ENCODE measurements at places on chromosomes 3 and 15.

DNA sequence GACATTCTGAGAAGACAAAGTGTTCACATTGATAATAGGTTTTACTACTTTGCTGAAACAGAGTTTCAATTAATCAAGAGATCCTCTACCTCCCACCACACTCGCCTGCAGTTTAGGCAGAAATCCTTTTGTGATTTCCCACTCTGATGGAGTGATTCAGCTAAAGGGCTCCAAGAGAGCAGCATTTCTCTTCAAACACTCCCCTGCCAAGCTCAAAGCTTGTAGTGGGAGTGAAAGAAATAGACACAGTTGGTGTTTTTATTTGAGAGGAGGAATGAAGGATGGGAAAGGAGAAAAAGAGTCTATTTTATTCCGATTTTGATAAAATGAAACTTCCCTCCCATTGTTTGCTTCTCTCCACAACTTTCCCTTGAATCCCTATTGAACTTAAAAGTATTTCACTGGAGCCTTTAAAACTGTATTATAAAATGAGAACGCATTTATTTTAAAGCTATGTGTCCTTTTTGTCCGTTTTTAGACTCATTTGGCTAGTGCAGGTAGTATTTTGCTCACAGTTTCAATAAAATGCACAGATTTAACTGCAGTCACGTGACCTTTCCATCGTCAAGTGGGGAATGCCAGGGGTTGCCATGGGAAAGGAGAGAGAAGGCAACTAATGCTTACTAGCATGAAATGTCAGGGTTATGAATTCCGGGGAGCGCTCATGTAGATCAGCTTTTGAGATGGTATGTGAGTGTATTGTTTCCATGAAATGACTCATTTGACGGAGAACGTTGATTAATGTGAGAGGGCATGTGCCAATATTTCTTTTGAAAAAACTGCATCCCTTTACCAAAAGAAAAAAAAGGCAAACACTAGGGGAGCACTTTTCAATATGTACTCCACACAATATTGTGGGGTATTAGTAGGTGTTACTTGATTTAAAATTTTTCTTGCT, 7.7 kb upstream of the OSBPL11 start:
- H3K27ac ChIP-seq: no peak overlapping the region
- H3K4me3 ChIP-seq: no peak overlapping the region
- H3K27me3 ChIP-seq: no peaks in the 10 kb centered on the region
- no peaks in the 10 kb centered on the region for H3K36me3 ChIP-seq
- DNase-seq: no peak

- no peaks in the 10 kb centered on the region for H3K27me3 ChIP-seq
- H3K4me1 ChIP-seq: no peaks in the 10 kb centered on the region
- no peaks in the 10 kb centered on the region for H3K36me3 ChIP-seq
- no peak overlapping the region for H3K27ac ChIP-seq
Measured at GRCh38 chr3:184505076-184505878, 56.3 kb upstream of the EPHB3 start.

DNA sequence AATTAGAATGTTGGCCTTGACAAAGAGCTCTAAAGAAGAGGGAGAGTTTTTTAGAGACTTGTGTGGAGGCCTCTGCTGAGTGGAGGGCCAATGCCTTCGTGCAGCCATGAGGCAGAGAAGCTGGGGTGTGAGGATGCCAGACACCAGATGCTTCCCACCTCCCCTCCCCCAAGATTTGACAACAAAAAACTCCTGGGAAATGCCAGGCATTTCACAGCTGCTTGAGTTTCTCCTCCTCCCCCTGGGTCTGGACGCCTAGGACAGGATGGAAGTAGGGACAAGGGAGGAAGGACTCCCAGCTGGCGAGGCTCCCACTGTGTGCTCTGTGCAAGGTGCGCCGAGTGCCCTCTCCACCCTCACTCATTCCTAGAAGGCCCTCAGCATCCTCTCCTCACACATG, 20.1 kb downstream of the TGM4 start:
- no peaks in the 10 kb centered on the region for H3K36me3 ChIP-seq
- H3K27ac ChIP-seq: no peak overlapping the region
- H3K4me3 ChIP-seq: no peak overlapping the region
- H3K4me1 ChIP-seq: no peaks in the 10 kb centered on the region
- no peak for DNase-seq

DNA sequence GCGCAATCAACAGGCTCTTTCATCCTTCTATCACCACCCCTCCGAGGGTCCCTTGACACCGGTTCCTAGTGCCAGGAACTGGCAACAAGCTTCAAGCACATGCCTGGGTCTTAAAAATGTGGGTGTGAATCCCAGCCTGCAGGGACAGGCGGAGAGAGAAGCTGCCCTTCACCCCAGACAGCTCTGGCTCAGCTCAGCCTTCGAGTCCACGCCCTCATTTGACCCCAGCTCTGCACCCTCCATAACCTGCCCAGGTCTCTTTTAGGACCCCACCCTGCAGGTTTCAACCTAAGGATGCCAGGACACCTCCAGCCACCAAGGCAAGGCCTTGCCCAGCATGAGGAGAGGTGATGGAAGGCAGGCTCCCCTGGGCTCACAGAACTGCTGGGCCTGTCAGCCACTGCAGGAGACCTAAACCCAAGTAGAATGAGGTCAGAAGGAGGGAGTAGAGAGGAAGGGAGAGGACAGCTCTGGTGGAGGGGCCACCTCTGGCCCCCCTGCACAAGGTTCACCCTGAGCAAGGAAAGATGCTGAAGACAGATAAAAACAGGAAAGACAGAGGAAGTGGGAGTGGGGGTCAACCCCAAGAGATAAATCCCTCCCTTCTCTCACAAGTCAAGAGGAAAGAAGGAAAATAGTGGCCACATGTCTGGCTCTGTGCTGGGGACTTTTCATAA, 2.6 kb upstream of the LOXL1 start:
- H3K27ac ChIP-seq: no peak overlapping the region
- H3K27me3 ChIP-seq: no peaks in the 10 kb centered on the region
- no peak overlapping the region for H3K4me3 ChIP-seq
- no peaks in the 10 kb centered on the region for H3K36me3 ChIP-seq
- peaks cover 6% of the 10 kb centered on the region for H3K4me1 ChIP-seq

DNA sequence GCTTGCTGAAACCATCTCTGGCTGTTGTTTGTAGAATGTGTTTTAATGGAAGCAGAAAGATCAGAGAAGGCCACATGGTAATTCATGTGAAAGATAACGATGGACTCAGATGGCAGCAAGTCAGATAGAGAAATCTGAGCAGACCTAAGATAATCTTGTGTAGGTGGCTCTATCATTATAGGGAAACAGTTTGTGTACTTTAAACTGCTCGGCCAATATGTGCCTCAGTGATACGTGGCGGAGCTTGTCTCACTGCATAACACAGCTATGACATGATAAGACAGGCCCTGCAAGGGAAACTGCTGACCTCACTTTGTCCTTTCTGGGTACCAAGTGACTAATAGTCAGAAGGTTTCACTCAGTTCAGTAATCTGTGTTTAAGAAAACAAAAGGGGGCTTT, 51.0 kb downstream of the MME start:
- H3K27ac ChIP-seq: no peak overlapping the region
- H3K4me3 ChIP-seq: no peak overlapping the region
- H3K4me1 ChIP-seq: no peaks in the 10 kb centered on the region
- no peak for DNase-seq

DNA sequence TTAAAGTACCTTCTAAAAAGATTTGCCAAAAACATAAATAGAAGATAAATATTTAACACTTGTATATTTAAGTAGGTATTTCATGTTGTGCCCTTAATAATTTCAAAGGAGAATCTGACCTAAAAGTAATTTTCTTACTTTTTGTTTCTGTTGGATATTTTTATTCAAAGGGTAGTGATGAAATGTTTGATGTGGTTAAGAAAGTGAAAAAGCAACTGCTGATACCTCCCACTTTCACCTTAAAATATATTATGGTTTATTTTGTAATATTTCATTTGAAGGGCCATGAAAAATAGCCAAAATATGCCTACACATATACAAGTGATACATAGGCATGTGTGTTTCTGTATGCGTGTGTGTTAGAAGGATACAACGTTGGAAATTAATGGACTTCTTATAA, 5.8 kb upstream of the SLITRK3 start:
- no peak overlapping the region for H3K27ac ChIP-seq
- H3K4me3 ChIP-seq: no peak overlapping the region
- H3K36me3 ChIP-seq: no peaks in the 10 kb centered on the region
- no peaks in the 10 kb centered on the region for H3K4me1 ChIP-seq
- peaks cover 51% of the 10 kb centered on the region for H3K27me3 ChIP-seq

GRCh38 chr15:67150023-67150860, 84.8 kb downstream of the SMAD3 start:
- DNase-seq: peak; percentile 71
- peaks cover 44% of the 10 kb centered on the region for H3K4me1 ChIP-seq
- no peak overlapping the region for H3K4me3 ChIP-seq
- H3K27ac ChIP-seq: peak overlapping the region; percentile 80
- no peaks in the 10 kb centered on the region for H3K27me3 ChIP-seq

DNA sequence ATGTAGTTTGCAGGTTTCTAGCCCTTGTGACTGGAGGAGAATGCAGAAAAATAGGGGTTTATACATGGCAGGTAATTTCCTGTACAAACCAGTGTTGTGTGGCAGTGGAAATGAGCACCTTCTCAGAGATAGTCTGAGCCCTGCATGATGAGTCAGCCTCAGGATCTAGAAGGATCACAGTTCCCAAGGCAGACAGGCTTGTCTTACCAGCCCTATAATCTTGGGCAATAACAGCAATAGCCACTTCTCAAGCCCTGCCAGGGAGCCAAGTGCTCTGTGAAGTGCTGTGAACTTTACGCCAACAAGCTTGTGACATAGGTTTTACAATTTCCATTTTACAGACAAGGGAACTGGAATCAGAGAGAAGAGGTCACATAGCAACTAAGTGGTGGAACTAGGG, 89.4 kb downstream of the CD47 start:
- no peaks in the 10 kb centered on the region for H3K36me3 ChIP-seq
- peaks cover 6% of the 10 kb centered on the region for H3K4me1 ChIP-seq
- no peak overlapping the region for H3K27ac ChIP-seq
- H3K27me3 ChIP-seq: no peaks in the 10 kb centered on the region
- no peak for DNase-seq
- no peak overlapping the region for H3K4me3 ChIP-seq

- H3K27ac ChIP-seq: peak within 1 kb of the TSS; percentile 95
- peaks cover 31% of the 10 kb centered on the region for H3K4me1 ChIP-seq
- no peaks in the 10 kb centered on the region for H3K36me3 ChIP-seq
- H3K4me3 ChIP-seq: peak within 1 kb of the TSS; percentile 94
- H3K27me3 ChIP-seq: no peaks in the 10 kb centered on the region
- DNase-seq: peak; percentile 93
Measured at GRCh38 chr15:56918046-56918938, at the start of gene TCF12. Gene TCF12, plus strand, starts transcription at chr15:56918644. Its CDS starts 1,270 bp downstream, at chr15:56919914.

DNA sequence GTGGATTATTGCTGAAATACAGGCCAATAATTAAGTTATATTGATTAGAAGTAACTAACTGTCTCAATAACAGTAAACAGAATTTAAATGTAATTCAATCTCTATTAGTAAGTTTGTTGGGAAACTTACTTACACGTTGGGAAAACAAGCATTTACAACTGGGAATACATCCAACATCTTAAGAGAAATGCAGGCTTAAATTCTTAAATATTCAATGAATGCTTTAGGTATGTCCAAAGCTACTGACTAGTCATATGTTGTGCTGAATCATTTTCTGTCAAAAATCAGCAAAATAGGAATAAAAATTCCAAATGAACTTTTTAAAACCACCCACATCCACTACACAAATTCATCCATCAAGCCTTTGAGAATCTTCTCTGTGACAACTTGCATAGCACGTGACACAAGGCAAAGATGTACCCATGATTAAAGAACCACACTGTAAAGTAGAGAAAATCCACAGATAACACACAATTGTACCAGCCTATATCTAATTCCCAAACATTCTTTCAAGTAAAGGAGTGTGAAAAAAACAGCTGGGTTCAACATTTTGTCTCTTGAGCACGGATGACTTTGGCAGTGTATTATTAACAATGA, 60.0 kb downstream of the NMNAT3 start:
- no peaks in the 10 kb centered on the region for H3K27me3 ChIP-seq
- H3K36me3 ChIP-seq: no peaks in the 10 kb centered on the region
- no peak for DNase-seq
- H3K4me3 ChIP-seq: no peak overlapping the region
- no peaks in the 10 kb centered on the region for H3K4me1 ChIP-seq

GRCh38 chr3:95097493-95097892, 1034.6 kb downstream of the NSUN3 start:
- no peak overlapping the region for H3K4me3 ChIP-seq
- no peak overlapping the region for H3K27ac ChIP-seq
- H3K4me1 ChIP-seq: no peaks in the 10 kb centered on the region
- no peak for DNase-seq
- no peaks in the 10 kb centered on the region for H3K36me3 ChIP-seq
- no peaks in the 10 kb centered on the region for H3K27me3 ChIP-seq

- no peak overlapping the region for H3K4me3 ChIP-seq
- H3K4me1 ChIP-seq: peaks cover 19% of the 10 kb centered on the region
- H3K27ac ChIP-seq: no peak overlapping the region
- no peaks in the 10 kb centered on the region for H3K36me3 ChIP-seq
Measured at GRCh38 chr3:17577796-17578520, 164.5 kb downstream of the TBC1D5 start.

DNA sequence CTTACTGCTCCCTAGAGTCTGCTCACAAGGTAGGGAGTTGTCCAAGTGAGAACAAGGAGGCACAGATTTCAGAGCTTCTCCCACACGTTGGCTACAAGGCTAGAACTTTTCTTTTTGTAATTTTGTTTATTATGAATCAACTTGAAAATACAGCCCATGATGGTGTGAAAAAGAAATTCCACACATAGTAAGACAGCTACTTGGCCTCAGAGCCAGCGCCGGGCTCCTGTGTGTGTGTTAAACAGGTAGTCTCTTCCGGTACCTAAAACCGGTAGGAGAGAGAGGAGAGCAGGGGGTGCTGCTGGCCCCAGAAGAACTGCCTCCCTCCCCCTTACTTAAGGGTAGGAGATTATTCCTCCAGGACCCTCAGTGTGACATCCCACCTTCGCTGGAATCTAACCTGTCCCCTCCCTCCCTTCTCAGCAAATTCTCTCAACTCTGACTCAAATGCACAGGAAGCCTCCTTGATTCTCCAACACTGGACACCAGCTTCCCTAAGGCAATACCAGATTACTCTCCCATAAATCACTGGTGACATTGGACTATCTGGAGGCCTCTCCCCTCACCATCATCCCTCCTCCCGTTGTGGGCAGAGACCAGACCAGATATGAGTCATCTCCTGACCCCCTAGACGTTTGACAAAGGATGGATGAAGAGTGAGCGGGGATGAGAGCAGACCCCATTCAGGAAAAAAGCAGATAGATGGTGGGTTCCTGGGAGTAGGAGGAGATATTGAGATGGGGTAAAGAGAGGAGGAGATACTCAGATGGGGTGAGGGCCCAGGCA, 4.5 kb upstream of the IP6K1 start:
- H3K36me3 ChIP-seq: no peaks in the 10 kb centered on the region
- no peak overlapping the region for H3K27ac ChIP-seq
- DNase-seq: no peak
- H3K27me3 ChIP-seq: no peaks in the 10 kb centered on the region
- H3K4me1 ChIP-seq: no peaks in the 10 kb centered on the region

GRCh38 chr3:47747558-47747957, 34.1 kb downstream of the SMARCC1 start:
- H3K27me3 ChIP-seq: no peaks in the 10 kb centered on the region
- no peaks in the 10 kb centered on the region for H3K36me3 ChIP-seq
- H3K27ac ChIP-seq: no peak overlapping the region
- H3K4me1 ChIP-seq: no peaks in the 10 kb centered on the region
